ENCODE measurements at places on chromosomes 13 and 19. TPM values are rescaled to one million over a fixed set of nuclear protein-coding genes. Genes with fewer than 3 reads are reported as not detected.
A peak's percentile ranks its signal among the peaks of the same experiment; 100 is the strongest.

The ZNF541 gene
- total RNA-seq, result not detected

The ATP12A gene
- total RNA-seq, result not detected

The PSG6 gene
- total RNA-seq, result not detected

The KRI1 gene
- 11.3 TPM for total RNA-seq

The CYP2A7 gene
- total RNA-seq, result not detected

The WDR88 gene
- total RNA-seq, result not detected

GRCh38 chr19:17766543-17767131 lies 15.4 kb downstream of the FCHO1 start:
- H3K27ac ChIP-seq, result no peak overlapping the region
- H3K27me3 ChIP-seq, result no peaks in the 10 kb centered on the region
- H3K4me1 ChIP-seq, result no peaks in the 10 kb centered on the region
- peak overlapping the region; percentile 58 for H3K4me3 ChIP-seq
- DNase-seq, result peak; percentile 85

DNA sequence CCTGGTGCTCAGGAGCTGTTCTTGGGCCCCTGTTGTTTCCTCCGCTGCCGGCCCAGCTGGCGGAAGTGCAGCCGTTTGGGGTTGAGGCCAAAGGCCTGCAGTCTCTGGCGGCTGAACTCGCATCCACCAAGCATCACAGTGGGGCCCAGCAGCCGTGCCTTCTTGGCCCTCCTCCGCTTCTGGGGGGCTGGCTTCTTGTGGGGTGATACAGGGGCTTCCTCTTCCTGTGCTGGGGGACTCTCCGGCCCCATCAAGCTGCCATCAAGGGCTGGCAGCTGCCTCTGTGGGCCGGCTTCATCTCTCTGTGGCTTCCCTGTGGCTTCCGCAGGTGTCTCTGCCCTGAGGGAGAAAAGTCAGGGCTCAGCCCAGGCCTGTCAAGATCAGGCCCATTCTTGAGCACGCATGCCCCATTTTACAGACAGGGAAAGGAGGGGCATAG lies 10.3 kb downstream of the ATG4D start:
- H3K36me3 ChIP-seq, result peaks cover 13% of the 10 kb centered on the region
- no peak overlapping the region for H3K27ac ChIP-seq
- no peaks in the 10 kb centered on the region for H3K27me3 ChIP-seq
- H3K4me1 ChIP-seq, result no peaks in the 10 kb centered on the region

DNA sequence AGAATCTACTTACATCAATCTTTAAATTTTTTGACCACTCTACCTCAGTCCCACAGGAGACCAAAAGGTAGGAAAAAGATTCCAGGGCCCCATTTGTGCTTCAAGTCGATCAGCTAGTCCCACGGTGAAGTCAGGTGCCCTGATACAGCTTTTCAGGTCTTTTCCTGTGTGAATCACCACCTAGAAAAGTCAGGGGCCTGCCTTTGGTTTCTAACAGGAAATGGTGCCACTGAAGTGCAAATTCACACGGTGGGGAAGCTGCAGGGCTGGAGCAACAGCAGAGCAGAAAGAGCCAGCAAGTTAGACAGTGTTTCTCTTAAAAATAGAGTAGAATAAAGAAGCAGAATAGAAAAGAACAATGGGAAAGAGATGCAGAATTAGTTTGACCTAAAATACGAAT lies 107.5 kb downstream of the KLF12 start:
- H3K27me3 ChIP-seq, result no peaks in the 10 kb centered on the region
- no peaks in the 10 kb centered on the region for H3K4me1 ChIP-seq
- no peak overlapping the region for H3K4me3 ChIP-seq
- no peaks in the 10 kb centered on the region for H3K36me3 ChIP-seq

- H3K27ac ChIP-seq, result no peak overlapping the region
- H3K4me1 ChIP-seq, result no peaks in the 10 kb centered on the region
- no peaks in the 10 kb centered on the region for H3K36me3 ChIP-seq
- H3K4me3 ChIP-seq, result no peak overlapping the region
These were observed 10.4 kb downstream of the CLASRP start for GRCh38 chr19:45049073-45049736.

DNA sequence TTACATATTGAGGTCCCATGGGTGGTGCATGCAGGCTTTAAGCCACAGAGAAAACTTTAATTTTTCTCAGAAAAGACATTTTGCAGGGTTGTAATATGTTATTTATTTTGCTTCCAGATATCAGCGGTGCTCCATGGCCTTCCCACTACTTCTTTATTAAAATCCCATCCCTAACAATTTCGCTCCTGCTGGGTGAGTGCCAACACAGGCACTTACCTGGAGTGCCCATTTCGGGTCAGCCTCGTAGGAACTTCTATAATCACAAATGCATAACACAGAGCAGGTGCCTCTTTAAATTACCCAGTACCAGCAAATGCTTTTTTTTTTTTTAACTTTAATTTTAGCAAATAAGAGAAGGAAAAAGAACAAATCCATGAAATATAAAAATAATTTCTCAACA lies 86.4 kb downstream of the EFNB2 start:
- no peaks in the 10 kb centered on the region for H3K4me1 ChIP-seq
- no peak overlapping the region for H3K4me3 ChIP-seq
- H3K27me3 ChIP-seq, result peaks cover 15% of the 10 kb centered on the region
- H3K36me3 ChIP-seq, result no peaks in the 10 kb centered on the region
- DNase-seq, result no peak
- H3K27ac ChIP-seq, result no peak overlapping the region

DNA sequence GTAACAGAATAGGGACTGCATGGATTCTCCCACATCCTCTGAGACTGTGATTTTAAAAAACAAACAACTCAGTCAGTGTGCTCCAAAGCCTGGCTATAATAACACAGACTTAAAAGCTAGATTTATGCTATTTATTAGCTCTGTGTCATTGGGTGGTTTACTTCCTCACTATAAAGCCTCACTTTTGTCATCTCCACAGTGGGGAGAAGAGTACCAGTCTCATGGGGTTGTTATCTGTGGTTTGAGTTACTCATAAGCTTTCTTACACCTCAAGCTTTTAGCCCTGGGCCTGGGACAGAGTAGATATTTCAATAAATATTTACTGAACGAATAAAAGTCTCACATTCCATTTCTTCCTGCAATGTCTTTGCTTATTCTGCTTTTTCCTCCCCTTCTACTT lies 5.3 kb downstream of the RNASEH2B start:
- no peaks in the 10 kb centered on the region for H3K27me3 ChIP-seq
- peaks cover 32% of the 10 kb centered on the region for H3K4me1 ChIP-seq
- peak overlapping the region; percentile 46 for H3K4me3 ChIP-seq
- peak; percentile 70 for DNase-seq
- H3K27ac ChIP-seq, result peak overlapping the region; percentile 68

- H3K36me3 ChIP-seq, result peaks cover 13% of the 10 kb centered on the region
- peak overlapping the region; percentile 78 for H3K27ac ChIP-seq
- peak overlapping the region; percentile 77 for H3K4me3 ChIP-seq
- H3K27me3 ChIP-seq, result no peaks in the 10 kb centered on the region
- H3K4me1 ChIP-seq, result peaks cover 6% of the 10 kb centered on the region
These were observed 714 bp downstream of the POLRMT start for GRCh38 chr19:632579-633067.

- peaks cover 30% of the 10 kb centered on the region for H3K4me1 ChIP-seq
- no peak for DNase-seq
- peaks cover 6% of the 10 kb centered on the region for H3K36me3 ChIP-seq
- no peak overlapping the region for H3K4me3 ChIP-seq
- H3K27me3 ChIP-seq, result no peaks in the 10 kb centered on the region
These were observed 75.4 kb upstream of the NPAS1 start for GRCh38 chr19:46944123-46944748.

DNA sequence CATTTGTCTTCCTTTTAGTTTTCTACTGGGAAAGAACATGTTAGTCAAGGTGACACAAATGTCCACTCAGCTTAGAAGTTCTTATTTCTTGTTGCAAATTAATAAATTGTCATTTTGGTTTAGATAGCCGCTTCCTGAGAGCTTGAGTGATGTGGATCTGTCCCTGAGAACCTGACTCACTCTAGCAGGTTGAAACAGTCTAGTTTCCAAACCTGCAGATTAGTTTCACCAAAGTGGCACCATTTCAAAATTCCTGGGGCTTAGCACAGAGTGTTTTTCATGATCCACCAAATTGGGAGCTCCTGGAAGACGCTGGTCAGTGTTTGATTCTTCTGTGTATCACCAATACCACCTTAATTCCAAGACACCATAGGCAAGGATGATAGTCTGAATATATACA lies 119.4 kb upstream of the TSC22D1 start:
- no peak for DNase-seq
- no peak overlapping the region for H3K27ac ChIP-seq
- no peak overlapping the region for H3K4me3 ChIP-seq
- no peaks in the 10 kb centered on the region for H3K36me3 ChIP-seq
- no peaks in the 10 kb centered on the region for H3K4me1 ChIP-seq
- no peaks in the 10 kb centered on the region for H3K27me3 ChIP-seq

DNA sequence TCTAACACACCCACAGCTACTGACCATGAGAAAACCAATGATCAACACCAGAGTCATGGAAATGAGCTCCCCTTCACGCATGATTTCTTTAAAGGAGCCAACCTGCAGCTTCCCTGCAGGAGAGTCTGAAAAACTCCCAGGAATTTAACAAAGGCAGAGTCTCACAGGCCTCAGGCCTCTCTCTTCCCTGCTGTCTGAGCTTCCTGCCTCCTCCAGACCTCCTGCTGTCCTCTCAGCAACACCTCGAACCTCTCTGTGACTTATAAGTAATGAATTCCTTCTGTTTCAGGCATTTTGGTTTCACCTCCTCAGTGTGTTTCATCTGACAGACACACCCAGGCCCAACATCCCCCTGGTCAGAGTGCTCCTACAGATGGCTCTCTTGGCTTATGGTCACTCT lies 1044.4 kb downstream of the UQCRFS1 start:
- H3K27me3 ChIP-seq, result no peaks in the 10 kb centered on the region
- H3K36me3 ChIP-seq, result no peaks in the 10 kb centered on the region
- H3K4me3 ChIP-seq, result no peak overlapping the region

- H3K27ac ChIP-seq, result peak overlapping the region; percentile 78
- H3K4me3 ChIP-seq, result no peak overlapping the region
- peak; percentile 93 for DNase-seq
These were observed 11.0 kb upstream of the ACOD1 start for GRCh38 chr13:76937281-76937820.

DNA sequence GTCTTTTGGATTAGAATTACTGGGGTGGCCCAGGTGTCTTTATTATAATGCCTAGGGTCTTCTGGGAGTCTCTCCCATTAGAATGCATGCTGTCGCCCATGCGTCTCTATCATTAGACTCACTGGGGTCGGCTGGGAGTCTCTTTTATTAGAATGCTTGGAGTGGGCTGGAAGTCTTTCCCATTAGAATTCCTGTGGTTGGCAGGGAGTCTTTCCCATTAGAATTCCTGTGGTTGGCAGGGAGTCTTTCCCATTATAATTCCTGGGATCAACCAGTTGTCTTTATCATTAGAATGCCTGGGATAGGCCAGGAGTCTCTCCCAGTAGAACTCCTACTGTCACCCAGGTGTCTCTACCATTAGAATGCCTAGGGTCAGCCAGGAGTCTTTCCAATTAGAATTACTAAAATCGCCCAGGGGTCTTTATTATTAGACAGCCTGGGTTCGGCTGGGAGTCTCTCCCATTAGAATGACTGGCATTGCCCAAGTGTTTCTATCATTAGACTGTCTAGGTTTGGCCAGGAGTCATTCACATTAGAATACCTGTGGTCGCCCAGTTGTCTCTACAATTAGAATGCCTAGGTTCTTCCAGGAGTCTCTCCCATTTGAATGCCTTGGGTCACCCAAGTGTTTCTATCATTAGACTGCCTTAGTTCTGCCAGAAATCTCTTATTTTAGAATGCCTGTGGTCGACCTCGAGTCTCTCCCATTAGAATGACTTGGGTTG lies 1558.5 kb downstream of the UQCRFS1 start:
- no peaks in the 10 kb centered on the region for H3K4me1 ChIP-seq
- no peaks in the 10 kb centered on the region for H3K36me3 ChIP-seq

- H3K27me3 ChIP-seq, result no peaks in the 10 kb centered on the region
- H3K27ac ChIP-seq, result peak overlapping the region; percentile 68
- 0 out of 2 replicates have a peak overlapping the region, but pooled peaks have one; percentile 1 for H3K4me3 ChIP-seq
- no peaks in the 10 kb centered on the region for H3K36me3 ChIP-seq
These were observed 774.1 kb downstream of the LIG4 start for GRCh38 chr13:107441279-107441678.

DNA sequence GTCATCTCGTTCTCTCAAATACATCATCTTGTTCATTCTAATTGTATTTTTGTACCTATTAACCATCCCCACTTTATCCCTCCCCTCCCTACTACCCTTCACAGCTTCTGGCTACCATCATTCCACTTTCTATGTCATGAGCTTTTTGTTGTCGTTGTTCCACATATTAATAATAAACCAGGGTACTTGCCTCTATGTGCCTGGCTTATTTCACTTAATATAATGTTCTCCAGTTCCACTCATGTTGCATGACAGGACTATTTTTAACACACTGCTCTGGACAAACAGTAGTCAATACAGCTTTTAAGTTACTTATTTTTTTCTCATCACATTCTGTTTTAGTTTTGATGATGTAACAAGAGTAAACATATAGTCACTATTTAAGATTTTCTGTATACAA lies 872.3 kb downstream of the SLITRK1 start:
- H3K4me3 ChIP-seq, result no peak overlapping the region
- DNase-seq, result no peak
- no peak overlapping the region for H3K27ac ChIP-seq
- H3K27me3 ChIP-seq, result no peaks in the 10 kb centered on the region

Measured in GM23248 (cell line).